ENCODE measurements at places on chromosomes 6 and 20.

DNA sequence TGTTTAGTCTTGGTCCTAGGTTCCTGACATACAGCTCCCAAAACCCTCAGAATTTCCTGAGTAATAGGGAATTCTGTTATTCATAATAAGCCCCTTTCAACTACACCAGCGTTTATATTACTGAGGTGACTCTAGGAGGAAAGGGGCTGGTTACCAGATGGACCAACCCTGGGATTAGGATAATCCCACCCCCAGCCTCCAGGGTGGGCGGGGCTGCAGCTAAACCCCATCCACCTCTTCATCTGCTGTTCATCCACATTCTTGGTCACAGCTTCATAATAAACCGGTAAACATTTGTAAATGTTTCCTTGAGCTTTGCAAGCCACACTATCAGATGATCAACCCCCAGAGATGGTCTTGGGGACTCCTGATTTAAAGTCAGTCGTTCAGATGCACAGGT is 38.3 kb downstream of the NINL start:
- DNase-seq, result no peak

GRCh38 chr6:39561536-39562266 is 163.5 kb downstream of the KIF6 start:
- no peak for DNase-seq

DNA sequence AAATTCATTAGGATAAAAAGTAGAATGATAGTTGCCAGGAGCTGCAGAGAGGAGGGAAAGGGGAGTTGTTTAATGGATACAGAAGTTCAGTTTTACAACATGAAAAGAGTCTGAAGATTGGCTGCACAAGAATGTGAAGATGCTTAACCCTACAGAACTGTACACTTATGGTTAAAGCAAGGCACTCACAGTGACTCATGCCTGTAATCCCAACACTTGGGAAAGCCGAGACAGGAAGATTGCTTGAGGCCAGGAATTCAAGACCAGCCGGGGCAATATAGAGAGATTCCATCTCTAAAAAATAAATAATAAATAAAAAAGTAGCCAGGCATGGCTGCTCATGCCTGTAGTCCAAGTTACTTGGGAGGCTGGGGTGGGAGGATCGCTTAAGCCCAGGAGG is 174.0 kb downstream of the TASP1 start:
- DNase-seq, result no peak

GRCh38 chr6:124885171-124885570 is 77.1 kb upstream of the RNF217 start:
- no peak for DNase-seq

DNA sequence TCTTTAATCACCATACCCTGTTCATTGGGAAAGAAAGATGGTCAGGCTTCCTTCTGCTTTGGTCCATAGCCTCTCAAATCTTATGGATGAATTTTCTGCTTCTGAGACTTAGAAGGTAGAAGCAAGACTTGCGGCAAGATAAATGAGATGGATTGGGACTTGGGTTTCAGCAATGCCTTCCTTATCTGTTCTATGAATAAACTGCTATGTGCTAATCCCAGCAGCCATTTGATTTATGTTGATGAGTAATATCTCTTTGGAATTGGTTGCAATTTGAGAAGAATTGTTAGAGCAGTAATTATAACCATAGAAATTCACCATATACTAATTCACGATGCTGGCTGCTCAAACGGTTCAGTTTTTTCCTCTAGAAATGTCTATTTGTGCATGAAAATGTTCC is 48.3 kb downstream of the TXLNB start:
- DNase-seq, result no peak

DNA sequence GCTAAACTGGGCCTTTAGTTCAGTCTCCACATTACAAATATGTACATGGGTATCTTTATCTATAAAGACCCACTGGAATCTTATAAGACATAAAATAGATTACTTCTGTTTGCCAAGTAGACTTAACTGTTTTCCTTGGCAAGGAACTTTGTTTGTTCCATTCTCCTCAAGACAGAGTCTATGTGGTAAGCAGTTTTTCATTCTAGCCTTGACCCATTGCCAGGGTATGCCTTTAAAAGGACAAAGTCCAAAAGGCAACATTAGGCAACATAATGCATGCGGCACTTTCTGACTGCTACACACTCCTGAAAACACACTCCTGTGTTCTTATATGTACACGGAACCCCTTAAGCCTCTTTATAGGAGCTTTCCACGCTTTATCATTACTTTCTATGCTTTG is 20.4 kb downstream of the VNN1 start:
- DNase-seq, result no peak

- no peak for DNase-seq
Observed at GRCh38 chr20:13863244-13863643, 78.4 kb downstream of the NDUFAF5 start.

GRCh38 chr6:67248077-67248476 is 1387.0 kb upstream of the ADGRB3 start:
- DNase-seq, result no peak

DNA sequence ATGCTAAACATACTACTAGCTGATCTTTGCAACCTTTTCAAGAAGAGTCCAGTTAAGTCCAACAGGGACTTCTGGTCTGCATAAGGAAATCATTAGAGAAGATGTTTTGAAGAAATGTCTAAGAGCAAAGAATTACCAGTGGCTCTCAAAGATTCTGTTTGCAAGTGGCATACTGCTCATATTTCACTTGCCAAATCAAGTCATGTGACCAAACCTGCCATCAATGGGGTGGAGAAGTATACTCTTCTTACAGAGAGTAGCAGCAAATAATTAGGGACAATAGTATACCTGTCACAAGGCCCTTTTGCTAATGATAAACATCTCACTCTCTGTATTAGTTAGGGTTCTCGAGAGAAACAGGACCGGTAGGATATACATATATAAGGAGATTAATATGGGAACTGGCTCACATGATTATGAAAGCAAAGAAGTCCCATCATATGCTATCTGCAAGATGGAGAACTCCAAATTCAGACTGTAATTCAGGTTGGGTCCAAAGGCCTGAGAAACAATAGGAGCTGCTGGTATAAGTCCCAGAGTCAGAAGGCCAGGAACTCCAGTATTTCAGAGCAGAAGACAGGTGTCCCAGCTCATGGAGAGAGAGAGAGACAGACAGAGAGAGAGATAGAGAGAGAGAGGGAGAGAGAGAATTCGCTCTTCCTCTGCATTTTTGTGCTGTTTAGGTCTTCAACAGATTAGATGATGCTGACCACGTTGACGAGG is 111.5 kb downstream of the LCA5 start:
- no peak for DNase-seq

- no peak for DNase-seq
Observed at GRCh38 chr20:4369119-4369797, 352.5 kb upstream of the PRND start.

DNA sequence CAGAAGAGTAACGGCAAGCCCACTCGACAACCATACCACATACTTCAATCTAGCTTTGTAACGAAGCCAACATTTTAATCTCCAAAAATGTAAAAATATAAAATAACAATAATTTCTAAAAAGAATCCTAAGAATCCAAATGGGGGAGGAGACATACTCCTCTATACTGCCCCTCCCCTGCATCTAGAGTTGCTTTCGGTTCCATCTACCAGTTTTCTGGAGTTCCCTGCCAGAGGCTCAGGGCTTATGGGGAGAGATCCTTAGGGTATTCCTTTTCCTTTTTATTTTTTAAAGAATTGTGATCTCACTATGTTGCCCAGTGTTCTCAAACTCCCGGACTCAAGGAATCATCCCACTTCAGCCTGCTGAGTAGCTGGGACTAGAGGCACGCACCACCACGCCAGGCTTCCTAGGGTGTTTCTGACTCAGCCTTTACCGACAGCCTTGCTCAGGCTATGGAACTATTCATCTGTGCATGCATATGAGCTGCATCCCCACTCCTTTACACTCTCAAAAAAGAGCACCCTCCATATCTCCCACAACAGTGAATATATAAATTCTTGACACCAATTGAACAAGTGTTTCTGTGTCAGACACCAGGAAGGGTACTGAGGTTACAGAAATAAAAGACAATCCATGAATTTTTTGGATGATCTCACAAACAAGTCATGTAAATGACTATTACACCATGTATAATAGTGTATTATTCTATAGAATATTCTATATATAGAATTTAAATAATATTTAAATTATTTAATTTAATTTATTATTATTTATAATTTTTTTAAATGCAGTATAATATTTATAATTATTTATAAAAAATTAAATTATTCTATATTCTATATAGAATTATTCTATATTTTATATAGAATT is 40.7 kb upstream of the UBR2 start:
- no peak for DNase-seq

DNA sequence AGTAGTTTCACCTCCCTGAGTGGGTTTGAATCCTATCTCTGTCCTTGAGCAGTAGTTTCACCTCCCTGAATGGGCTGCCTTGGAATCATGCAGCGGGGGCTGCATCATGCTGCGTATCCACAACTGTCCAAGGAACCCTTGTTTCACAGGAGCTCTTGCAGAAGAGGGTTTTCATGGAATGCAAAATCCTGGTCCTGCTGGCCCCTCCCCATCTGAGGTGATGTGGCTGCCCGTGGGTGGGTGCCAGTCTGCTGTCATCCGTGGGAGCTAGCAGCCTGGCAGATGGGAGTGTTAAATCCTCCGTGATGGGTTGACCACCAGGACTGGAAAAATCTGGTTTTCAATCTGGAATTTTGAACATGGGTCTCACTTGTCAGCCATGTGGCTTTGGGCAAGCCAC is 21.7 kb downstream of the ZBP1 start:
- no peak for DNase-seq

- no peak for DNase-seq
Observed at GRCh38 chr6:14450133-14450504, 332.5 kb downstream of the CD83 start.

DNA sequence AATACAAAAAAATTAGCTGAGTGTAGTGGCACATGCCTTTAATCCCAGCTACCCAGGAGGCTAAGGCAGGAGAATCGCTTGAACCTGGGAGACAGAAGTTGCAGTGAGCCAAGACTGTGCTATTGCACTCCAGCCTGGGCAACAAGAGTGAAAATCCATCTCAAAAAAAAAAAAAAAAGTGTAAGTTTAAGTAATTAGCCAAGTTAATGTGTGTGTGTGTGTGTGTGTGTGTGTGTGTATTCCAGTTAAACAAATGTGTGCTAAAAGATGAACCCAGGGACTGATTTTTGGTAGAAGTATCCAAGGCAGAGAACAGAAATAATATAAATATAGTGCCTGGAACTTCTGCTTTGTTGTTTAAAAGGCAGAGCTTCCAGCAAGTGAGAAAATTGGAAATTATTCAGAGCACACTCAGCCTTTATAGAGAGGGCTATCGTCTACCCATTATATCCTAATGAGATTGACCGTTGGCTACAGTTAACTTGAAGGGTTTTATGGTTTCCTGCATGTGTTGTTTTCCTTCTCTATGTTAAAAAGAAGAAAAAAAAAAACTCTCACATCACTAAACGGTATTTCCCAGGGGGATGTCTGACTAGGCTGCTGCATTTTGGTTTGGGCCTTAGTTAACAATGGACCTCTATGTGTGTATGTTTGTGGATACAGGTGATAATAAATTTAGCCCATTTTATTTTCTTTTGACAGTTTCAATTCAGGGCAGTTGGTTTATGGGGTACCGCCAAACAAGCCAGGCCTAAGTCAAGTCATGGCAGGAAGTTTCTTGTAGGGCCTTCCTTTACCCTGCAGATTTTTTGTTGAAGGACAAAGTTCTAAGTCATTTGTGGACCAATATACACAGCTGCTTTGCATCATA is 9.8 kb downstream of the SOX4 start:
- no peak for DNase-seq

DNA sequence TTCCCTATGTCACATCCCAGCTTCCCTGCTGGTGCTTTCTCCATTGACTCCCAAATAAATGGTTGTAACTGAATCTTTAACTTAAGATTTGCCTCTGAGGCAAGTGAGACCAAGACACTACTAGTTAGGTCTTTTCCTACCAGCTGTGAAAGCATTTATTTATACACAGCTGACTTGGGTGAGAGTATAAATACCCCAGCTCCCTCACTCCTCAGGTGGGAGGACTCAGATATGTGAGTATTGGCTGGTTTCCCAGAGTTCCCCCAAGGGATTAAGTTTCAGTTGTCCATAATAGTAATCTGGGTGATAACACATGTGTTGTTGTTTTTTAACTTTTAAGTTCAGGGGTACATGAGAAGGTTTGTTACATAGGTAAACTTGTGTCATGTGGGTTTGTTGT is 49.8 kb downstream of the CFAP61 start:
- DNase-seq, result no peak

DNA sequence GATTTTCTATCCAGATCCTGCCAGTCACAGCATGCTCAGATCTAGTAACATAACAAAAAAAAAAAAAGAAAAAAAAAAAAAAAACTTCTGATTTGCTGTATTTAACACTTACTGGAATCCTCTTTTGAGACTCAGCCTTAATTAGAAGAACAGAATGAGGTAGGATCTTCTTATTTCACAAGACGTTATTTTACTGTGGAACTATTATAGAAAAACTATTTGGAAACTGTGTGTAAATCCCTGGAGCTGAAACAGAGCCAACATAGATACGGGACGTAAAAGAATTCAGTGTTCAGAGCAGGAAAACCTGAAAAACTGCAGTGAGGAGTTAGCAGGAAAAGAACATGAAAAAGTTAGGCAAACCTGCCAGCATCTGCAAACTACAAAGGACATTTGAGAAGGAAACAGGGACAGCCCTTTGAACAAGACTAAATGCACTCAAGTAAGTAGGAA is 3.4 kb upstream of the ZNF217 start:
- no peak for DNase-seq

DNA sequence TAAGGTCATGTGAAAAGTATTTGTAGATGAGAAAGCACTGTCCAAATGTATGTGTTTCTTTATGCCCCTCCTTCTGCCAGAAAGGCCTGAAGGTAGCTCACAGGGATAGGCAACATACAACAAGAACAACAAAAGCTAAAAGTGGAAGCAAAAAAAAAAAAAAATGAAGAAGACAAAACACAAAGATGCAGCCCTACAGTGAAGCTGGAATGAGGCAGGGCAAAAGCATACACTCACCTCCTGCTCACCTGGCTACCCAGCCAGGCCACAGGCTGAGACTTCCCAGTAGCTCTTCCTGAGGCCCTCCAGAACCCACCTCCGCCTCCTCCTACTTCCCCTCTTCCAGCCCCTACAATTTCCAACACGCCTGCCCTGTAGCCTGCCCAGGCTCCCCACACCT is 2.4 kb downstream of the UNC5CL start:
- no peak for DNase-seq

- DNase-seq, result no peak
Observed at GRCh38 chr6:44052419-44053023, 74.7 kb downstream of the MRPL14 start.

DNA sequence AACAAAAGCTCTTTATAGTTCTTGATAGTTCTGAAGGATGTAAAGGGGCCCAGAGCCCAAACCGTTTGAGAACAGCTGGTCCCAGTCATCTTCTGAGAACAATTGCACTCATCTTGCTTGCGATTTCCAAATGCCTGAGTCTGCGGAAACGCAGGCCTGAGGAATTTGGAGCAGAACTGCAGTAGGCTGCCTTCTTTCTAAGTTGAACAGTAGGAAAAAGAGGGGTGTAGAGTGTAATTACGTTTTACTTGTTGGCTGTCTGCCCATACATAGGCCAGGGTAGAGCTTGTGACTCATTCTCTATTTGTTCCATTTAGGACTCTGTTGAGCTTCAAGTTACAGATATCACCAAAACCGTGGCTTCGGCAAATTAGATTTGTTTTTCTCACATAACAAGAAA is 42.0 kb upstream of the KIF16B start:
- DNase-seq, result peak; percentile 41
